ENCODE measurements at places on chromosomes 1 and 21.

DNA sequence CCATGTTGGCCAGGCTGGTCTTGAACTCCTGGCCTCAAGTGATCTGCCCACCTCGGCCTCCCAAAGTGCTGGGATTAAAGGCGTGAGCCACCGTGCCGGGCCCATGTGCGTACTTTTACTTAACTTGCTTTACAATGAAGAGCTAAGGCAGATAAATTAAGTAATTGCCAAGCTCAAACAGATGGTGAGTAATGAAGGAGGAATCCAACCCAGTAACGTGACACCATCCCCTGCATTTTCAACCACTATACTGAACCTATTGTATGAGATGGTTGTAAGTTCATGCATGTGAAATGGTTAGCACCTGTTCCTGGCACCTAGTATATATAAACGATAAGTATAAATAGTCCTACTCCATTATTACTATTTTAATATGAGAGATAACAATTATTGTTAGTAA is 588.0 kb upstream of the BEND5 start:
- DNase-seq = no peak

DNA sequence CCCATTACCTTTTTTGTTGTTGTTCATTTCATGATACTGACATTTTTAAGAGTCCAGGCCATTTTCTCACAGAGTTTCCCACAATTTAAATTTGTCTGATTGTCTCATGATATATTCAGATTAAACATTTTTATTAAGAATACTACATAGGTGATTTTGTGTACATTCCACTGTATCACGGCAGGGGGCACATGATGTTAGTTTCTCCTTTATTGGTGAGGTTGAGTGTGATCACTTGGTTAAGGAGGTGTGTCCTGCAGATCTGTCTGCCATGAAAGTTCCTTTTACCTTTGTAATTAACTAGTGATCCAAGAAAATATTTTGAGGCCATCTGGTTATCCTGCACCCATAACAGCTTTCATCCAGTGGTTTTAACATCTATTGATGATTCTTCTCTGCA is 11.8 kb downstream of the RTCA start:
- no peak for DNase-seq

DNA sequence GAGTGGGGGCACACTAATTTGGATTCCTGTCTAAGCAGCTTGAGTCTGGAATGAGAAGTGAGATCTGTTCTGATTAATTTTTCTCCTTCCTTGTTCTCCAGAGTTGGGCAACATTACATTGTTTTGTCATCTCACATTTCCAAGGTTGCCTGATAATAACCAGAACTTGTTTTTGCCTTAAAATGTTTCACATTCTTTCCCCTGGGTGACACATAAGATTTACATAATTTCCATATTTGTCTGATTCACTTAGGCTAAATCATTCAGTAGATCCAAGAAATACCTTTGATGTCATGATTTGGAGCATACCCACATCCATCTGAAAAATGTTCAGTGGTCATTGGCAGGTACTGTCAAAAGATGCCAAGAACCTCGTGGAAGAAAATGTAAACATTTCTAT is 60.3 kb downstream of the XCL2 start:
- no peak for DNase-seq

DNA sequence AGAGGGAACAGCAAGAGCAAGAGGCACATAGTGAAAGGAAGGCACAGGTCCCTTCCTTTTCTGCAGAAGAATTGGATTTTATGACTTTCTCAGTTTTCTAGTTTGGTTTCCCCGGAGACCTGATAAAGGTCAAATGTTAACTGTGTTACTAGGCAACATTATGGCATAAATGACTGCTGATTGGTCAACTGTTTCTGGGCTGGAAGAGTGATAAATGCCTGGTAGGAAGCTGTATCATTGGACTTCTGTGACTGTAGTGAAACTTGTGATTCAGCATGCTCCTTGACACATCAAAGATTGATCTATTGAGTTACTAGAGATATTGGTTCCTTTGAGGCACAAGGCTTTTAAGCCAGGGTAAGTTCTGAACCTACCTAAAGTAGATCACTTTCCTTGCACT is 55.7 kb downstream of the LRRC8C start:
- no peak for DNase-seq

DNA sequence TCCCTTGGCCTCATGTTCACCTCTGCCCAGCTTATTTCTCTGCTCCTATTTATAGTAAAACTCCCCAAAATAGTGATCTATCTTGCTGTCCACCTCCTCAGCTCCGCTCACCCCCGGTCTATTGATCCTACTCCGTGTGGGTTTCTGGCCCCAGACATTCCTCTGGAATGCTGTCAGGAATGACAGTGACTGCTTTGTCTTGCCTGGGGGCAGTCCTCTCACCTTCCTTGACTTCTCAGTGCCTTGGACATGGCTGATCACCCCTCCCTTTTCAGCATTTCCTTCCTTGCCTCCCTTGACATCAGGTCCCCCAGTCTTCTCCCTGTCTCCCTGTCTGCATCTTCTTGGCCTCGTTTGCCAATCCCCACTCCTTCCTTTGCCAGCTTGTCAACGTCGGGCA is 108.1 kb upstream of the BACE2 start:
- DNase-seq = no peak

DNA sequence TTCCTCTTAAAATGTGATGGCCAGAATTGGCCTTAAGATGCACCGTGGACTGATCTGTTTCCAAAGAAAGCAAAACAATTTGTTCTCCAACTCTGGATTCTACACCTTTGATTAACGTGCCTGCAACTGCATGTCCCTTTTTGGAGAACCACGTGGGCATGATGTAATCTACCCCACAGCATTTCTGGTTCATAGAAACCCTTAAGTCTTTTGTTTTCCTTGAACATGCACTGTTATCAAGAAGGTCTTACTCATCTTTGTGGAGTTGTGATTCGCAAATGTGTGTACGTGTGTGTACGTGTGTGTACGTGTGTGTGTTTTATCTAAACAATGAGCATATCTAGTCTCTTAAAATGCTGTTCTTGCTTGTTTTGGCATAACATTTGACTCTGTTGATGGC is 57.8 kb downstream of the LPAR3 start:
- DNase-seq = no peak

- no peak for DNase-seq
Observed at GRCh38 chr1:43912607-43913006, 21.0 kb upstream of the ARTN start.

GRCh38 chr1:212532469-212533147 is 76.0 kb upstream of the ATF3 start:
- DNase-seq = no peak

DNA sequence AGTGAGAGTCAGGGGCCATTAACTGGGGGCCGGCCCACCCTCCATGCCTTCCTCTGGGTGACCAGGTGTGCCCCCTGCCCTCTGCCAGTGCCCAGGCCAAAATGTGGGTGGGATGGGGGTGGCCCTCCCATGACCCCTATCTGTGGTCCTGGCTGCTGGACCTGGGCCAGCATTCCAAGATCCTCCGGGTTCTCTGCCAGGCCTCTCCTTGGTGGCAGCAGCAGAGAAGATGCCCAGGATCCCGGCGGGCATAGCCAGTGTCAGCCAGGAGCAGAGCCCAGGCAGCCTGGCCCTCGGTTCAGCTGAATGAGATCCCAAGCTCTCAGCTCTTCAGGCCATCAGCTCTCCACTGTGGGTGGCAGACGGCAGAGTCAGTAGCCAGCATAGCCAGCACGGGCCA is 31.3 kb upstream of the ACTRT2 start:
- no peak for DNase-seq

DNA sequence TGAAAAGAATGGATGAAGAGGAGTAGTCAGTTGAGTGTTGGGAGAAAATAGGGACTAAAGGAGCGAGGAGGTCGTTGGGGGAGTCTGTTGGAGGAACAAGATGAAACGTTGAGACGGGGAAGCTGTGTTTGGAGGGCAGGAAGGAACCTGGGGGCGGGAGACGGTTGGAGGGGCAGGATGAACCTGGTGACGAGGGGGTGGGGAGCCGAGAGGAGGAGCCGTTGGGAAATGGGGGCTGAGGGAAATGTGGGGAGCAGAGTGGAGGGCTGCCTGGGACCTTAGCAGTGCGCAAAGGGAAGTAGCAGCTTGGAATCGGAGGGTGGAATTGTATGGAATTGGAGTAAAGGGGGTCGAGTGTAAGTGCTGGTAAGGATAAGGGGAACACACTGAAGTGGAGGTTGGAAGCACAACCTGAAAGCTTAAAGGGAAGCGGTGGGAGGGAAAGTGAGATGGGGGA is 630 bp downstream of the MTF2 start:
- peak; percentile 62 for DNase-seq

- DNase-seq = no peak
Observed at GRCh38 chr1:223363057-223363855, 720 bp downstream of the SUSD4 start.

- no peak for DNase-seq
Observed at GRCh38 chr1:186102547-186103148, 272.4 kb downstream of the TPR start.

DNA sequence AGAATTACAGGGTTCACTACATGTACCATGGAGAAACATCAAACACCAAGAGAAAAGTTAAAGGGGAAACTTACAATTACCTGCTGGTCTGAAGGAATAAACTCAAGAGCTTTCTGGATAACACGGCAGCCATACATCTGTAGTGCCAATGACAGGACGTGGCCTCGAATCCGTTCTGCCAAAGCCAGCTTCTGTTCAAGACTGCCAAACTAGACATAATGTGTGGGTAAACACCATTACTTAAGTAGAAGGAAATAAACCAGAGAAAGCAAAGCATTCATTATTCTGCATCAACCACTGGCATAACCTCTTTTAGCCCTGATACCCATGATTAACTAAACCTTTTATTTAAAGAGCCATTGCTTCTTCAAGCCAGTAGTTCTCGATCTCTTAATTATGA is 41.5 kb upstream of the SDC3 start:
- no peak for DNase-seq

DNA sequence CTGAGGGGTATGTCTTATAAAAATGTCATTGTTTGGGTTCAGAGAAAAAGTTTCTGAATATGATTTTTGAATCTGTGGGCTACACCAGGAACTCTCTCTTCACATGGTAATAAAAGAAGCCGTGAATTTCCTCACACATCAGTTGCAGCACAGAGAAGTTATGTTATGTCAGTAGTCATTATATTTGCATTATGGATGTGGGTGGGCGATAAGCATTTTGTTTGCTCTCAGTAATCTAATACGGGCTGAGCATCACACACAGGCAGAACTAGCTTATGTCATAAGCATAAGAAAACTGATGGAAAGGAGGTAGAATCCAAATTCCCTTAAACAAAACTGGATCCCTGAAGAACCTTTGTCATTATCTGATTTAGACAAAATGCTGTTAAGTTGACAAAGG is 70.8 kb downstream of the PRDM2 start:
- no peak for DNase-seq

DNA sequence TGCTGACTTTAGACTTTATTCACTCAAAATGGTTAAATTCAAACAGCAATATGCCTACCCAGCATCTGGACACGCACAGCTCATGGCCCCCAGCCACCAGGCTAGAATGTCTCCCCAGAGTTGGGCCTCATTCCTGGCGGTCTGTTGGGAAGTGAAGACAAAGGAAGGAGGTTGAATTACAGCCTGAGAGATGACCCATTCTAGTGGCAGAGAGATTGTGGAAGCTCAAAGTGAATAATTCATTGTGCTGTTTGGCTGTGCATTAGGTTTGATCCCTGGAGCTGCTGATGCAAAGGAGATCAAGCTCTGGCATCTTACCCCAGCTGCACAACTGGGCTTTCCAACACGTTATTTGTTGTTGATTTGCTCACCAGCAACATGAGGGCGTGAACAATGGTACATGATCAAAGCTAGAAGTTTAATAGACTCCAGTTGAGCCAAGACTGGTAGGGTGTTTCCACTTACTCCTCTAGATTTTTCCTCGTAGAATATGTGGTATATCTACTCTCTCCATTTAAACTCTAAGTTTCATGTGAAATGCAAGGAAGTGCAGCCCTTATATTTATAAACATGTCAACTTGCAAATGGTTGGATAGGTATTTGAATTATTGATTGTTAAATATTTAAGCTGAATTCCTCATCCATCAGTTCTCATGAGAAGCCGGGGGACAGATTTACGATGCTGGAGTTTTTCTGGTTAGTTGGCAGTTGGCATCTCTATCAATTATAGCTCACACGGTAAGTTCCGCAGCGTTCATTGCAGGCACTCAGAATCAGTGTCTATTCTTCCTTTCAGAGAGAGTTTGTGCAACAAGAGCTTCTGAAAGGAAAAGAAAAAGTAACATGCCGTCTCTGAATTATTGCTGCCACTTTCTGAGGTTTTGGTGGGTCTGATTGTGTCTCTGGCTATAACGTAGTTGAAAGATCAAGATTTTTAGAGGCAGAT is 222.7 kb downstream of the TM2D1 start:
- DNase-seq = no peak

- DNase-seq = no peak
Observed at GRCh38 chr1:170545476-170545875, 13.5 kb downstream of the GORAB start.

- DNase-seq = no peak
Observed at GRCh38 chr1:169160845-169161495, 54.5 kb downstream of the ATP1B1 start.

- no peak for DNase-seq
Observed at GRCh38 chr1:200692316-200692715, 22.6 kb upstream of the DDX59 start.

- DNase-seq = peak; percentile 87
Observed at GRCh38 chr1:227335242-227336020, 17.1 kb upstream of the CDC42BPA start.

DNA sequence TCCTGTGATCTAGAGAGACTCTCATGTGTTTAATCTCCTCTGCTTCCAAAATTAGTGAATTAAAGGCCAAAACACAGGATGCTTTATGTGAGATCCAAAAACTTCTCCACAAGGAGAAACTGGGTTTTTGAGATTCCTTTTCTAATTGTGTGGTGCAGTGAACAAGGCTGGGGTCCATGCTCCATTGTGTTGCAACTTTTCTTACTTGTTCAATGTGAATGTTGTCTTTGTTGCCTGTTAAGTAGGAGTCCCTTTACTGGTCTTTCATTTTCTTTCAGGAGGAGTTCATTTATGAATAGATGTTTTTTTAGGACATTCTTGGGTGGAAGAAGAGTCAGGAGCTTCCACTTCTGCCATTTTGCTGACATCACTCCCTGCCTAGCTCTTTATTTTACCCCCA is 40.6 kb upstream of the CFHR3 start:
- no peak for DNase-seq

DNA sequence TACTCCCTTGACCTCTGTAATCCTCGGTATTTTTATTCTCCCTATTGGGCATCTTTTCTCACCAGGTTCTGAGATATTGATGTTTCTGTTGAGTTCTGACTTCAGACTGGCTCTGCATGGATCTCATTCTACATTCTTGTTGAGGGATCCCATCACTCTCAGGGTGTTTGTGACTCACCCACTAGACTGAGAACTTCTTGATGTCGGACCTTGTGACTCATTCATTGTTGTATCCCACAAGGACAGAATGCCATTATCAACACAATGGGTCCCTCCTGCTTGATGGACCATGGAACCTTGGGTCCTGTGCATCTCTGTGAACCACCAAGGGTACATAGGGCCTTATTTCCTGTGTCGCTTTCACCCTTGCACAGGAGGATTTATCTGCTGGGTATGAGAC is 174.1 kb downstream of the PBX1 start:
- DNase-seq = no peak

GRCh38 chr1:58848818-58849411 is 65.1 kb upstream of the JUN start:
- DNase-seq = no peak
